Activated naive CD4-positive, alpha-beta T cell treated with Interleukin-2 at 50 U/mL for 16 hours (primary cell): ENCODE measurements at places on chromosomes 3 and 15.

- no peak for DNase-seq
These were observed 462.3 kb upstream of the SGO1 start for GRCh38 chr3:20648294-20648693.

- peak; percentile 9 for DNase-seq
These were observed 112.9 kb upstream of the SLC6A11 start for GRCh38 chr3:10702961-10703740.

DNA sequence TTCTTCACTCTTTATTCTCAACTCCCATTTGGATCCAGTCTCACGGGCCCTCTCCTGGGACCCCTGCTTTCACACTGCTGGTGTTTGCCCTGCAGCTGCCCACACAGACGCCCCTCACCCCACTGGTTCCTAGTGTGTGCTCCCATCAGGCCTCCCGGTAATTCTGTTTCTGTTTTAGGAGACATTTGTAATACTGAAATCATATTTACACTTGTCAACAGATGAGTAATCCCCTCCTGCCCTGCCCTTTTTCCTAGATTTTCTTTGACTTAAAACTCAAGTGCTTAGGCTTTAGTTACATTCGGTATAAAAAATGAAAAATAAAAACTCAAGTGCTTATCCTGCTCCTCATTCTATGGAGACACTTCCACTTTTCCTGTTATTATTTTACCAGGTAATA lies 18.4 kb upstream of the ABTB1 start:
- DNase-seq, result no peak

GRCh38 chr3:99544786-99545281 lies 93.6 kb upstream of the COL8A1 start:
- DNase-seq, result no peak

DNA sequence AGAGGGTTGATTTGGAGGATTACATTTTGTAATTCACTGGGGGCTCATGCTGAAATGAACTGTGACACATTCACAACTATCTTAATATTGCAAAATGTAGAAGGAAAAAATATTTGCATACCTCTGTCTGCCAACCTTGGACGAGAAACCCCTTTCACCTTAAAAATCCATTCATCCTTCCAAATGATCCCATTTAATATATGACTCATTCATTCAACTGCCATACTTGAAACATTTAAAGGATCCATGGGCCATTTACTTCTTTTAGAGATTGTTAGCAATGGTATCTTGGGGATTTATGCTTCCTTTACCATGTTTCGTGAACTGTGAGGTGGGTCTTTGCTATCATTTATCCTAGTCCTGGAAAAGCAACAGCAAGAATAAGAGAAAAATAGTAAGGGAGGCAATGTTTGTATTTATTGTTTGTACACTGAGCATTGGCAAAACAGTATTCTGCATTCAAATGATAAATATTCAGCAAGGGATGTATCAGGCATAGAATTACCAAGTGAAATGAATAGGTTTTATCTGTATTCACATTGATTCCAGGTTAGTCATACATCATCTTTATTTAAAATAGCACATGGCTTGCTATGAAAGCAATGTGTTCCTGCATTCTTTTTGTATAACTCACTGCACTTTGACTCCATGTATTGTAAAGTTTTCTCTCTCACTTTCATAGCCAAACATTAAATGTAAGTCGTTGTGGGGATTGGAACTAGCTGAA lies 378.1 kb downstream of the NSUN3 start:
- DNase-seq, result no peak

DNA sequence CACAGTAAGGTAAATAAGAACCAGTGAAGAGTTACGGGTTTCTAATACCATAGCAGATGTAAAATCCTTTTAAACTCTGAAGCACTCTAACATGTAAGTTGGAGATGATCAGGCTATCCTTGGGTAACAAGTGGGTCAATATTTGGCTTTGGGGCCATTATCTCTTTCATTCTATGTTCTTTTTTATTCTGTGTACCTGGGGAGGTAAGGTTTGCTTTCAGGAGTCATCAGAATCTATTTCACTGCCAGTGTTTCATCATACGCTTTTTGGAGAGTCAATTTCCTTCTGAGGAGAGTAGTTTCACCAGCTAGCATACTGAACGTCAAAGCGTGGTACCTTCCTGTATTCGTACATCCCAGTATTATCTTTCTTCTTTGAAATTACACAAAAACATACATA lies 166.5 kb downstream of the GMNC start:
- DNase-seq, result no peak

GRCh38 chr3:11832981-11833905 lies 13.4 kb downstream of the TAMM41 start:
- no peak for DNase-seq

DNA sequence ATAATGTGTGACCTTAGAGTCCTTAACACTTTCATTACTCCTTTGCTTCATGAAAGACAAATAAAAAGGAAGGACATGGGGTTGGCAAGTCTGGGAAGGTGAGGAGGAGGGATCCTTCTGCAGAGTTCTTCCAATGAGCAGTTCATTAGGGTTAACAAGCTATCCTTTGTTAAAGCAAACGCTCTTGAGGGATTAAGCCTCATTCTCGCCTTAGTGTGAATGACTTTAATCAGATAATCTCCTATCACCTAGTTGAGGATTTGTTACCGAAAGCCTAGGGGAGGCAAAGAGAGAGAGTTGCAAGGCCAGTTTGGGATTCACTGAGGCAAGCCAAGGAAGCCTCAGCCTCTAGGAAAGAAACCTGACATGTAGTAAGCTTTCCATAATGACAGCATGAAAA lies 7.4 kb upstream of the MBNL1 start:
- no peak for DNase-seq

GRCh38 chr3:13512451-13512850 lies 32.3 kb downstream of the HDAC11 start:
- DNase-seq, result no peak

GRCh38 chr15:38696109-38696727 lies 131.6 kb upstream of the RASGRP1 start:
- peak; percentile 71 for DNase-seq

DNA sequence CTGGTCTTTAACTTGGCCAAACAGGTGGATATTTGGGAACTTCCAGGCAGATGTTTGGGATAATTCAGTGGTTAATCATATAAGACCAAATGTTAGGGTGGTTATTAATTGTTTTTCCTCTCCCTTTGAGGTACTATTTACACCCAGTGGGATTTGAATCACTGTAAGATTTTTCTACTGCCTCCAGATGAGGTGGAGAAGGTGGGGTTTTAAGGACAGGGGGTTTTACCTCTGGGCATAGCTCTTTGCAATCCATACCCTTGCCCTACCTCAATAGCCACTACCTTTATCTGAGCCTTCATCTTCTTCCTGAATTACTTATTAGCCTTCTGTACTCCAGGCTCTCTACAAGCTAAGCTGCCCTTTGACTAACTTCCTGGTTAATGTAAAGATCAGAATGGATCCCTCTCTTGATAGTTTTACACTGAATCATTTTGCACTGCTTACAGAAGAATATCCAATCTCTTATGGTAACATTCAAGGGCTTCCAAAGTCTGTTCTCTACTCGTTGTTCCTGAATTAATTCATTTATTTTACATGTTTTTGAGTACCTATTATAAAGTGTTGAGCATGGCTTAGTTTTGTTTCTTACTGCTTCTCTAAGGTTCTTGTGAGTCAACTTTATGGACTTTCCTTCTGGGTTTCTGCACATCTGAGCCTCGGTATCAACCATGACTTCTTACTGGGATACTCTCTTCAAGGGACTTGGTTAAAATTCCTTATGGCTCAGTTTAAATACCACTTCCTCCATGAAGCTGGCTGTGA lies 331.2 kb upstream of the TBL1XR1 start:
- no peak for DNase-seq

GRCh38 chr3:37116998-37117397 lies 57.4 kb downstream of the LRRFIP2 start:
- no peak for DNase-seq

- DNase-seq, result no peak
These were observed 307.0 kb upstream of the ROPN1 start for GRCh38 chr3:124298951-124299350.

GRCh38 chr15:96184297-96184696 lies 146.2 kb upstream of the NR2F2 start:
- DNase-seq, result no peak

DNA sequence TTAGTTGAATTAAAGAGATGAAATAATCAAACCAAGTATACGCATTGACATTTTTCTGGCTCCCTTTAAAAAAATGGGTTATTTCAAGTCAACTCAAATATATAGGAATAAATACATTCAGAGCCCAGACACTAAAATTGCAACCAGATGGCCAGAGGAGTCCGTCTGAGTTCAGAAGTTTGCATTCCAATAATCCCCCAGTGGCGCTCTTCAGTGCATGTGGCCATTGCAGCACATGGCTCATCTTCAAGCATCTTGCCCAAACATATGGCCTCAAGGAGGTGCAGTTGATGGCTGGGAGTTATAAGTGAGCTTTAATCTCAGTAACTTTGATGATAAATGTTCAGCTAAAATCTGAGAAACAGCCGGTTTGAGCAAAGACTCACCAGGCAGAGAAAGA lies 295.8 kb upstream of the LRRN1 start:
- DNase-seq, result no peak

GRCh38 chr3:149377408-149378364 lies at the start of gene TM4SF1:
Gene TM4SF1 (minus strand): TSS chr3:149377649. CDS start chr3:149377547, 102 bp downstream.
- no peak for DNase-seq

DNA sequence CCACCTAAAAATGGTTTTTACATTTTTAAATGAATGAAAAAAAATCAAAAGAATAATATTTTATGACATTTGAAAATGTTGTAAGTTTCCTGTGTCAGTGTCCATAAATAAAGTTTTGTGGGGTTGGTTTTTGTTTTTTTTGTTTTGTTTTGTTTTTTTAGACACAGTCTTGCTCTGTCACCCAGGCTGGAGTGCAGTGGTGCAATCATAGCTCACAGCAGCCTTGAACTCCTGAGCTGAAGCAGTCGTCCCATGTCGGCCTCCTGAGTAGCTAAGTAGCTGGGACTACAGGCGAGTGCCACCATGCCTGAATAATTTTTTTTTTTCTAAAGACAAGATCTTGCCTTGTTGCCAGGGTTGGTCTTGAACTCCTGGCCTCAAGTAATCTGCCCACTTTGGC lies 2.8 kb upstream of the GLB1 start:
- DNase-seq, result no peak

GRCh38 chr3:156176629-156177210 lies 56.3 kb downstream of the KCNAB1 start:
- DNase-seq, result no peak

- DNase-seq, result no peak
These were observed 14.3 kb upstream of the FBXL22 start for GRCh38 chr15:63582718-63583426.

DNA sequence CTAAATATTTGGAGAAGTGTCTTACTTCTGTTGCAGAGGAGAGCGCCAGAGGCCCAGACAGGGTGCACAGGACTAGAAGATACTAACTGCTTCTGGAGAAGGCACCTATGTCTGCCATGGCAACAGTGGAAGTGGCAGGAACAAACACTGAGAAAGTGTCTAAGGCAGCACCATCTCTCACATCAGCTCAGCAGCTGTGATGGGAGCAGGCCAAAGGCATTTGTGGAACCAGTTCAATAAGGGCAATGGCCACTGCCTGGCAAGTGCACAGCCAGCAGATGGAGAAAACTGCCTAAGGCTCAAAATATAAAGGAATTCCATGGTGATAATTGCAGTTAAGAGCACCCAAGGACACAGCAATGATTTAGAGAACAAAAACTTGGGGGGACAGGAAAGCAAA lies 563.0 kb upstream of the CCDC54 start:
- DNase-seq, result no peak

- DNase-seq, result no peak
These were observed 118.7 kb downstream of the PPM1L start for GRCh38 chr3:160874736-160875135.

DNA sequence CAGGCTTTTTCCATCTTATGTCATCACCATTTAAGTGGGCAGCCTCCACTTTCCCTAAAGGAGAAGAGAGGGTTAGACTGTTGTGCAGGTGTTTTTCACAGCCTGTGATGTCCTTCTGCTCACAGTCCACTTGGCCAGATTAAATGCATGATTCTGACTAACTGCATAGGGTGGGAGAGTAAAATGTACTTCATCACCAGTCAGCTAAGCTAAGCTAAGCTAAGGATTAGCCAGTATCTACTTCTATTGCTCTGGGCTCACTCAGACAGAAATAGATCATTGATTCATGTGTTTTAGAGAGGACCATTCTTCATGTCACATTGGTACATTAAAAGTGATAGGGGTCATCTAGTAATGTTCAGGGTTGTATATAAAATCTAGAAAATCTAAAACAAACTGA lies 1013.1 kb downstream of the NTRK3 start:
- DNase-seq, result no peak

GRCh38 chr15:52709187-52709981 lies 30.2 kb upstream of the ATOSA start:
- no peak for DNase-seq

DNA sequence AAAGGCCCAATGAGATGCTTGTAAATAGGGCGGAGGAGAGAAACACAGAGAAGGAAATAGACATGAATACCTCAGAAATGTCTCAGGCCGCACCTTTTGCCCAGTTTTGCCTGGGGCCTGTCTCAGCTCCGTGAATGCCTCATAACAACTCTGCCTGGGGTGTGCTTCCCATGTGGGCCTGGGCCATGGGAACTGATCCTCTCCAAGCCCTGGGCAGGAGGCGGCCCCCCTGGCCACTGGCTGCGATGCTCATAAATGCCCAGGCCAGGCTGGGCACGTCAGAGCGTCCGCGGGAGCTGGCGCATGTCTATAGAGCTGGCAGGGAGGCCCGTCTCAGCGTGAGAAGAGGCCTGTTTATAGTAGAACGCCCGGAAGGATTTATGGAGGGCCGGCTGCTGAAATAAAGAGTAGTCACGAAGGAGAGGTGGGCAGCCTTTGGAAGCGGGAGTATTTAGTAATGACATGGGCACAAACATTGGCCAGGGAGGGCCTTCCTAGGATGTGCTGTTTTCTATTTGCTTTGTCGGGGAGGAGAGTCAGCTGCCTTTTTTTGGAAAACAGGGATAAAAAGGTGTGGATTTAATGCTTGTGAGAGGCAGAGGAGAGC lies 85.9 kb upstream of the IGF1R start:
- DNase-seq, result no peak

- DNase-seq, result no peak
These were observed 53.0 kb upstream of the SLC6A1 start for GRCh38 chr3:10939556-10939955.

GRCh38 chr3:46900007-46900292 lies 22.4 kb downstream of the PTH1R start:
- DNase-seq, result no peak

DNA sequence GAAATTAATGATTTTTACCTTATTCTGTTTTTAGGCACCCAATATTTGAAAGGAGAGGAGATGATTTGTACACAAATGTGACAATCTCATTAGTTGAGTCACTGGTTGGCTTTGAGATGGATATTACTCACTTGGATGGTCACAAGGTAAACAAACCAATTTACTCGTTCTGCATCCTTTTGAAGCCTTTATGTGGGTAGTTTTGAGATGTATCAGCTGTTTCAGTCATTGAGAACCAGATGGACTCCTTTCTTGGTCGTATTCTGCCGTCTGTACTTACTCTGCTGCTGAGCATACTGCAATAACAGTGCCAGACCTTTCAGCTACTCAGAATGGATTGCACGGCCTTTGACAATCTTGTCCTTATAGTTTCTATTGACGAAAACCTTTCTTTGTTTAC lies 13.3 kb downstream of the DNAJB11 start:
- DNase-seq, result no peak

GRCh38 chr15:39530480-39531342 lies 50.2 kb upstream of the THBS1 start:
- no peak for DNase-seq

GRCh38 chr3:182692695-182693094 lies 100.6 kb upstream of the ATP11B start:
- no peak for DNase-seq

GRCh38 chr3:1348547-1348946 lies 255.7 kb downstream of the CNTN6 start:
- DNase-seq, result no peak
